Muscle of leg (tissue), 16 donors: ENCODE measurements at places on chromosomes 11 and 22. TPM values are rescaled to one million over a fixed set of nuclear protein-coding genes. Genes with fewer than 3 reads are reported as not detected.

MB gene
- 268 TPM for total RNA-seq

NUP160 gene
- 25.8 TPM for total RNA-seq

POU2F3 gene
- 0.13 TPM for total RNA-seq

THY1 gene
- total RNA-seq, result 161 TPM

CRYBA4 gene
- total RNA-seq, result not detected

OVOL1 gene
- total RNA-seq, result not detected

RRAS2 gene
- total RNA-seq, result 34.4 TPM

GRCh38 chr22:37427711-37428635 lies 694 bp upstream of the ELFN2 start:
- H3K27ac ChIP-seq, result no peak overlapping the region
- peaks cover 21% of the 10 kb centered on the region for H3K4me1 ChIP-seq
- no peaks in the 10 kb centered on the region for H3K36me3 ChIP-seq
- H3K27me3 ChIP-seq, result peaks cover 85% of the 10 kb centered on the region

- no peaks in the 10 kb centered on the region for H3K27me3 ChIP-seq
- H3K4me1 ChIP-seq, result no peaks in the 10 kb centered on the region
- no peak for DNase-seq
- H3K27ac ChIP-seq, result no peak overlapping the region
- no peak overlapping the region for H3K4me3 ChIP-seq
- H3K36me3 ChIP-seq, result no peaks in the 10 kb centered on the region
Measured at GRCh38 chr11:95968585-95968984, 44.7 kb upstream of the MTMR2 start.

DNA sequence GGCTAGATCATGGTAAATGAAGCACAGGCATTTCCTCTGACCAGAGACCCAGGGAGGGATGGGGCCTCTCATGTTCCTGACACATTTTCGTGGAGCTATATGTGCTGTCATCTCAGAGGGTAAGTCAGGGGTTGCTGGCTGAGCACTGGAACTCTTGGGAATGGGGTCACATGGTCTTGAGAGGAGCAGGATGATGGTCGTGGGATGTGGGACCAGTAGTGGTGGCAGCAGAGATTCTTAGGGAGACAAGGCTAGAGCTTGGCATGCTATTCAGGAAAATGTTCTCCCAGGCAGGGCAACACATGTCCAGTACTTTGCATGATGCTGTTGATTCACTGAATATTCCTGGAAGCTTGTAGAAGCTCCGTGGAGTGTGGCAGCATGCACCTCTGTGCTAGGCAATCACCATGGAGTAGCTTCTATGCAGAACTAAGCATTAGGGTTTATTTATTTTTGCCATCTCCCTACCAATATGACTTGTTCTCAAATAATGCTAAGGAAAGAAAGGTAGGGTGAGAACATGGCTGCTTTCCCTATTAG lies 31.4 kb upstream of the TTC12 start:
- H3K4me1 ChIP-seq, result peaks cover 18% of the 10 kb centered on the region
- DNase-seq, result no peak
- no peak overlapping the region for H3K27ac ChIP-seq

DNA sequence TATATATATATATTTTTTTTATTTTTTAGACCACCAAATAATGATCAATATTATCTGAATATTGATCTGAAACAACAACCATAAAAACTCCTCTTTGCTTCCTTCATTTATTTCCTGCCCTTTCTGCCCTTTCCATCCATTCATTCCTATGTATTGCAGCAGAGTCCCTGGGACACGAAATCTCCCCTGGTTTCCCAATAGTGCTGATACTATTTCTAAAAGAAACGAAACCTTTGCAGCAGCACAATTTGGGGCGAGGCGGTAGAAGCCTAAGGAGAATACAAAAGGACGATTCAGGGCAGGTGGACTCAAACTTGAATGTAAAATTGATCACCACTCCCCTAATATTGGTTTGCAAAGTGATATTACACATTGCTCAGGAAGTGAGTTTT lies 16.9 kb upstream of the AMOTL1 start:
- no peaks in the 10 kb centered on the region for H3K27me3 ChIP-seq
- H3K27ac ChIP-seq, result no peak overlapping the region
- no peak overlapping the region for H3K4me3 ChIP-seq
- H3K4me1 ChIP-seq, result peaks cover 8% of the 10 kb centered on the region

DNA sequence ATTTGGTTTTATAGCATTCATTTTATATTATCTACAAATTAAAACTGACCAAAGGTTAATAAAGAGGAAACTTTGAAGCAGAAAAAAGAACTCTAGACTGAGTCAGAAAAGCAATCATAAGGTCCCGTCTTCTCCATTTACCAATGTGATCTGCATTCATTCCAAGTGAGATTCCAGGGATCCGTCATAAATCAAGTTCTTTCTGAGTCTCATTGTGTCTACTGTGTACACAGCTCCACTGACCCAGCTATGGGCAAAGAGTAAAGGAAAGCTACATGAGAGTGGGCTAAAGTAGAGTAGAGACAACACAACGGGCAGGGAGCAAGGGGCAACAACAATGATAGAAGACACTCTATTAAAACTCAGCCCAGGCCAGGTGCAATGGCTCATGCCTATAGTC lies 15.3 kb downstream of the FAM168A start:
- no peak overlapping the region for H3K27ac ChIP-seq
- H3K27me3 ChIP-seq, result no peaks in the 10 kb centered on the region

- no peak for DNase-seq
- no peak overlapping the region for H3K4me3 ChIP-seq
- H3K27ac ChIP-seq, result no peak overlapping the region
- peaks cover 3% of the 10 kb centered on the region for H3K4me1 ChIP-seq
- no peaks in the 10 kb centered on the region for H3K27me3 ChIP-seq
Measured at GRCh38 chr11:19436932-19437331, 196.2 kb upstream of the E2F8 start.

DNA sequence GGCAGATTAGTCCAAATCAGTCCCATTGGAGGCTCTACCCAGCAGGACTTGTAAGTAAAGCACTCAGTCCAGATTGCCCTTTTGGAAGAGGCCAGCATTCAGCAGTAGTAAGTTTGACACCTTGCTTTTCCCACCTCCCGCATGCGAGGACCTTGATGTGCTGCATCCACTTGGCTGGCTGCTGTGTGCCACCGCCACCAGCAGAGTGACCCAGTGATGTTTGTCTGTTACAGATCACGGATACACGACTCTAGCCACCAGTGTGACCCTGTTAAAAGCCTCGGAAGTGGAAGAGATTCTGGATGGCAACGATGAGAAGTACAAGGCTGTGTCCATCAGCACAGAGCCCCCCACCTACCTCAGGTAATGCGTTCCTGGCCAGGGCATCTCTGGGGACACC lies 6.6 kb downstream of the SMARCB1 start:
- DNase-seq, result no peak
- H3K4me3 ChIP-seq, result no peak overlapping the region
- H3K36me3 ChIP-seq, result peaks cover 56% of the 10 kb centered on the region
- peaks cover 40% of the 10 kb centered on the region for H3K4me1 ChIP-seq
- H3K27ac ChIP-seq, result no peak overlapping the region

- no peak overlapping the region for H3K4me3 ChIP-seq
- H3K4me1 ChIP-seq, result no peaks in the 10 kb centered on the region
- DNase-seq, result peak; percentile 66
- no peaks in the 10 kb centered on the region for H3K27me3 ChIP-seq
- H3K27ac ChIP-seq, result no peak overlapping the region
Measured at GRCh38 chr11:106156290-106156937, 79.0 kb downstream of the AASDHPPT start.

DNA sequence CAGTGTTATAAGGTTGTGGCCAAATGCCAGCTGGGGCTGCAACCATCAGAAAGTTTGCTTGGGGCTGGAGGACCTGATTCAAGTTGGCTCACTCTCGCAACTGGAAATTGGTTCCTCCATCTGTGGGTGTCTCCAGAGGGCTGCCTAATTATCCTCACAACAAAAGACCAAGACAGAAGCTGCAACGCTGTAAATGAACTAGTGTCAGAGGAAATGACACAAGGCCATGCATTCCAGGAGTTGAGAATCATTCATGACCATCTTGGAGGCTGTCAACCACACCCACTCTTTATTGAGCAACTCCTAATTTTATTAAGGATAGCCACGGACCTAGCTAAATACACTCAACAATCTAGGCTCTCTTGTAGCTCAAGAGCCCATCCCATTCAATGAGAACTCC lies 1060.8 kb downstream of the OPCML start:
- no peaks in the 10 kb centered on the region for H3K27me3 ChIP-seq
- peak overlapping the region; percentile 90 for H3K27ac ChIP-seq
- H3K4me3 ChIP-seq, result no peak overlapping the region

- H3K27ac ChIP-seq, result no peak overlapping the region
- peak; percentile 64 for DNase-seq
- no peaks in the 10 kb centered on the region for H3K27me3 ChIP-seq
- peaks cover 5% of the 10 kb centered on the region for H3K36me3 ChIP-seq
- peaks cover 19% of the 10 kb centered on the region for H3K4me1 ChIP-seq
Measured at GRCh38 chr22:21009638-21010425, 5.1 kb upstream of the P2RX6 start.

GRCh38 chr11:66002648-66003225 lies 434 bp downstream of the BANF1 start:
- peaks cover 48% of the 10 kb centered on the region for H3K36me3 ChIP-seq
- peaks cover 18% of the 10 kb centered on the region for H3K4me1 ChIP-seq
- peak overlapping the region; percentile 88 for H3K4me3 ChIP-seq
- peak overlapping the region; percentile 99 for H3K27ac ChIP-seq
- no peaks in the 10 kb centered on the region for H3K27me3 ChIP-seq
- peak; percentile 65 for DNase-seq

DNA sequence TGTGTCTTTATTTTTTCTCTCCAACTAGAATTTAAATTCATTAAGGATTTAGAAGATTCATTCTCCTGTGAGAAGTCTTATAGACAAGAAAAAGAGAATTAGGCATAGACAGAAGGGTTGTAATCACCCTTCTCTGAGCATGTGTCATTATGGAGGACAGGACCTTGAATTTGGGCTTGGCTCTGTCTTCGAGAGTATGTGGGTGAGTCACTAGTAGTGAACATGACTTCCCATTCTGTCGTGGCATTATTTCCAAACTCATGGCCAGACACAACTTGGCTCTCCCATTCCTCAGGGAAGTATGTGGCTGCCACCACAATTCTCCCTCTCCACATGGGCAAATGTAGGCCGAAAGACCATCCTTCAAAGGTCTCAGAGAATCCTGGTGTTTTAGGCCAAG lies 14.3 kb upstream of the ANKK1 start:
- no peak for DNase-seq
- H3K27ac ChIP-seq, result no peak overlapping the region
- H3K4me1 ChIP-seq, result peaks cover 9% of the 10 kb centered on the region
- no peak overlapping the region for H3K4me3 ChIP-seq

DNA sequence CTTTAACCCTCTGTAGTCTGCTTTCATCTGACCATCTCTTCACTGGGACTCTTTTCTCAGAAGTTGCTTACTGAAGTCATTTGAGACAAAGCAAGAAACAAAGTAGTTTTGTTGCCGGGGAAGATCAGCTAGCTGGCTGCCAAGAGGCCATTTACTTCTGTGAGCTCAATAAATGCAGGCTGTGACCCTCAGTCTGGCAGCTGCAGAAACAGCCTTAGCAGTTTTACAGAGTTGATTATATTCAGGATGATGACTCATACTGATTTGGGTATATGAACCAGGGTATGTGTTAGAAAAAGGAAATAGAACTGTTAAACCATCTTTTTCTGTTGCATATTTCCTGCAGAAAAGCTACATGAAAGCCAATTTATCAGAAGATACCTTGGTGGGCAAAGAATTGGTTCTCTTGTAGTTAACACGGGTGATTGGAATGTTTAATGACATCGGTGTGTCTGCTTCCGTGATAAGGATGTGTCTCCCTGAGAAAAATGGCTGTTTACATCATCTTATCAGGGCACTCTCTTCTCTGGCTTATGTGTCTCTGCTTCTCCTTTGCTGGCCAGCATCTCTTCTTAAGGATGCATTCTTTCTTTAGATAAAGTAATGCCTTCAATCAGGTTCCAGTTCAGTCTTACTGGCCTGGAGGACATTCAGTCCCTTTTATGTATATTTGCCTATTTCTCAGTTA lies 18.5 kb downstream of the FIBIN start:
- no peaks in the 10 kb centered on the region for H3K27me3 ChIP-seq
- no peaks in the 10 kb centered on the region for H3K36me3 ChIP-seq
- H3K4me3 ChIP-seq, result no peak overlapping the region
- peak overlapping the region; percentile 88 for H3K27ac ChIP-seq

DNA sequence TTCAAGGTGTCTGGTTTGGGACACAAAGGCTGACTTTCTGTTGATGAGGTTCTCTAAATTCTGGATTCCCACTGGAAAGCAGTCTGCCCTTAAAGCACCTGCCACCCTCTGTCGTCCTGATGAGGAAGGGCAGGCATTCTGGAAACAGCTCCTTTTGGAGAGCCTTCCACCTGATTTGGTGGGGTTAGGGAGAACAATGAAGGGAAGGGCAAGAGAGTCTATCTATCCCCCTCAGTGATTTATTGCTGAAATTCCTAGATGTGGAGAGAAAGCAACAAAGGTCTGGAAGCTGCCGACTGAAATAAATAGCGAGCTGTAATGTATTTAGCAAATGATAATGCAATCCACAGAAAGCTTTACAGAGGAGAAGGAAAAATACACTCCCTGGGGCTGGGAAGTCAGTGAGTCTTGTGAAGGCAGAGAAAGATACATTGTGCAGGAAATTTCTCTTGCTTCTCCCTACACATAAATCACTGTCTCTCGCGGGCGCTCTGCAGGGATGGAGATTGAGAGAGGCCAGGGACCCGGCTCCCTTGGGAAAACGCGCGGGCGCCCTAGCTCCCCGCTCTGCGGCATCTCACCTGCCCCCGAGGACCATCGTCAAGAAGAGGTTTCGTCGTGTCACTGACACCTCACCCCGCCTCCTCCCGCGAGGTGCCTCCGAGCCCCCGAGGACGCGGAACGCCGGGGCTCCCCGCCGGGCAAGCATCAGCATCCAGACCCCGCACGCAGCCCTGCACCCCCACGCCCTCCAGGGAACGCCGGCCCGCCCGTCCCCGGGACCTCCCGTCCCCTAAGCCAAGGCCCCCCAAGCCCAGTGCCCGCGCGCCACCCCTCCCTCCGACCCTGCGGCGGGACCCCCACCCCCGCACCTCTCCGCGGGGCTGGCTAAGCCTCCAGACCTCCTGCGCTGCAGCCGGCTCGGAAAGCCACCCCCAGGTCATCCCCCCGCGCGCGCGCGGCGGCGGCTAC lies 673 bp downstream of the CDON start:
- no peaks in the 10 kb centered on the region for H3K27me3 ChIP-seq
- DNase-seq, result peak; percentile 69
- peak overlapping the region; percentile 74 for H3K4me3 ChIP-seq
- no peaks in the 10 kb centered on the region for H3K36me3 ChIP-seq

DNA sequence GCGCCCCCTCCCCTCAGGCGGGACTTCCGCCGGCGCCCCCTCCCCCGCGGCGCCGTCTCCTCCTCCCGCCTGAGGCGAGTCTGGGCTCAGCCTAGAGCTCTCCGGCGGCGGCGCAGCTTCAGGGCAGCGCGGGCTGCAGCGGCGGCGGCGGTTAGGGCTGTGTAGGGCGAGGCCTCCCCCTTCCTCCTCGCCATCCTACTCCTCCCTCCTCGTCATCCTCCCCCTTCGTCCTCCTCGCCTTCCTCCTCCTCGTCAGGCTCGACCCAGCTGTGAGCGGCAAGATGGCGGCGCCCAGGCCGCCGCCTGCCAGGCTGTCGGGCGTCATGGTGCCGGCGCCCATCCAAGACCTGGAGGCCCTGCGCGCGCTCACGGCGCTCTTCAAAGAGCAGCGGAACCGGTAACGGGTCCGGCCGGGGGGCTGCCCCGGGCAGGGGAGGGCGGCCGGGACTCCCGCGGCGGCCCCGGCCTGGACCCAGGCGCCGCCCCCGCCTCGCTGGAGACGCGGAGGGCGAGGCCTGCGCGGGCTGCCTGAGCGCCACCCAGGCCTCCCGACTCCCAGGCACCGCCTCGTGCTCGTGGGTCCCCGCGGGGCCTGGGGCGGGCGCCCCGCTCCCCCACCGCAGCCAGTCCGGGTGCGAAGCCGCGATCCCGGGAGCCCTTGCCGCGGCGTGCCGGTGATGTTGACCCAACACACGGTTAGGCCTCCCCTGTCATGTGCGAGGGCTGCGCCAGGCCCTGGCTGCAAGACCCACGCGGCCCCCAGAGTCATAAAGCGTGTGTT lies at the start of gene ATXN10:
Gene ATXN10 (plus strand): TSS at position 52 of the 781 bp plus-strand sequence. CDS start 230 bp downstream, at position 282.
- H3K4me3 ChIP-seq, result peak within 1 kb of the TSS; percentile 84
- peaks cover 14% of the 10 kb centered on the region for H3K4me1 ChIP-seq
- H3K27me3 ChIP-seq, result no peaks in the 10 kb centered on the region
- peak; percentile 92 for DNase-seq
- H3K27ac ChIP-seq, result peak within 1 kb of the TSS; percentile 82
